Stimulated activated CD8-positive, alpha-beta memory T cell treated with anti-CD3 and anti-CD28 coated beads, Interleukin-15, amount 100 ng/mL, for 1 hour (primary cell): ENCODE measurements at places on chromosomes 11 and 22.

GRCh38 chr11:112751329-112751728 is 209.9 kb upstream of the NCAM1 start:
- DNase-seq, result no peak

- DNase-seq, result no peak
Measured at GRCh38 chr11:119684361-119685110, 44.5 kb downstream of the NECTIN1 start.

GRCh38 chr22:27137871-27138337 is 480.5 kb downstream of the MIAT start:
- DNase-seq, result no peak

DNA sequence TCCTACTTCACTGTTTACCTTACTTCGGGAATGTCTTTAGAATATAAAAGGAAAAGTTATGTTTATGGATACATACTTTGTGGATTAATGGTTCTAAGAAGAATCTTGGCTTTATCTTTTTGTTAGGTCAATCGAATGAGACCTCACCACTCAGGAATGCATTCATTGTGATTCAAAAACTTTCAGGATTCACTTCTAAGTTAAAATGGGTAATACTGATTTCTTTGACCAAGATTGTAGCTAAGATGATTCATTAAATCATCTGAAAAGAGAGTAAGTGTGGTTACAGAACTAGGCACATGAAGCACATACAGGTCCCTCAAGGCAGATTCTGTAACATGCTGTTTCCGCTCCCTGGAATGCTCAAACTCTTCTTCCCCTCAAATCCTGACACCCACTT is 716.4 kb downstream of the KCNA4 start:
- DNase-seq, result no peak

- no peak for DNase-seq
Measured at GRCh38 chr11:117625237-117625636, 171.8 kb downstream of the DSCAML1 start.

GRCh38 chr11:66904561-66904960 is 47.7 kb downstream of the LRFN4 start:
- DNase-seq, result no peak

DNA sequence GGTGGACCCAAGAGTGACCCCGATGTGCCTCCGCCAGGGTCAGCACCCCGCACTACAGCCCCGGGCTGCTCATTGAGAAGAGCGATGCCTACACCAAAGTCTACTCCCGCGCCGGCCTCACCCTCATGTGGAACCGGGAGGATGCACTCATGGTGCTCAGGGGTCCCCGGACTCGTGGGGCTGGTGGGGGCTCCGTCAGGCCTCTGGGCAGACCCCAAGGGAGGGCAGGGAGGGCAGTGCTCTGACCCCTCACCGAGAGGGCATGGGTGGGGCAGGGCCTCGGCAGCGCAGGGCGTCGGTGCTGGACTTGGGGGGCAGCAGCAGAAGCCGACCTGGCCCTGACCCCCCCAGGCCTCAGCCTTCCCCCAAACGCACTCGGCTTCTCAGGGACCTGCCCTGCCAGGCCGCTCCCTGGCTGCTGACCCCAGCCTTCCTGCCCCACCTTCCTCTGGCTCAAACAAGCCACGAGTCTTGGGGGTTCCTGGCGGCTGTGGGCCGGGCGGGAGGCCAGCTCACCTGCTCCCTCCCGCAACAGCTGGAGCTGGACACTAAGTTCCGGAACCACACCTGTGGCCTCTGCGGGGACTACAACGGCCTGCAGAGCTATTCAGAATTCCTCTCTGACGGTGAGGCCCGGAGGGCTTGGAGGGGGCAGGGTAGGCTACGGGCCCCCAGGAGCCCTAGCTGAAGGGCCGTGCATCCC is 2.9 kb downstream of the MUC2 start:
- DNase-seq, result no peak

GRCh38 chr22:39896313-39896996 is 2.9 kb upstream of the ENTHD1 start:
- DNase-seq, result no peak

DNA sequence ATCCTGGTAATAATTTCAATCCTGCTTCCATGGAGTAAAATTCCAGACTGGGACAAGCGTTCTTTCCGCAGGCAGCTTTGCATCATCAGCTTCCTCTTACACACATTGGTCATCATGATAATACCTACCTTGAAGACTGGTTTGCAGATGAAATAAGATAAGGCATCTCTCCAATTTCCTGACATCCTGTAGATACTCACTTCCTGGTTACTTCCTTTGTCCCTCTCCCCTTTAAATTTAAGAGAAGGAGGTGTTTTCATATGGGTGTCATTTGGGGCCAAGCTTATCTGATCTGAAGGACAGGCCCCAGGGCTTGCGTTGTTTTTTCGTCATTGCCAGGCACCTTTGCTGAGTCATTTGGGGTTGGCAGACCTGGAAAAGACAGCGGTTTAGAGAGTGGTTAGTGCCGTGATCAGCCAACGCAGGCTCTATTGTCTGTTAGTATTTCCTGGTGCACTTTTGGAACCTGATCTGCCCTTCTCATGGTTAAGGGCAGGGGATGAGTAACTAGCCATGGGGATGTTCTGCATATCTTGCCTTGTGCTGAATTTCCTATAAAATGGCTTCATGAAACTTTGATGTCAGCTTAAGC is 24.1 kb downstream of the GRAMD1B start:
- no peak for DNase-seq

DNA sequence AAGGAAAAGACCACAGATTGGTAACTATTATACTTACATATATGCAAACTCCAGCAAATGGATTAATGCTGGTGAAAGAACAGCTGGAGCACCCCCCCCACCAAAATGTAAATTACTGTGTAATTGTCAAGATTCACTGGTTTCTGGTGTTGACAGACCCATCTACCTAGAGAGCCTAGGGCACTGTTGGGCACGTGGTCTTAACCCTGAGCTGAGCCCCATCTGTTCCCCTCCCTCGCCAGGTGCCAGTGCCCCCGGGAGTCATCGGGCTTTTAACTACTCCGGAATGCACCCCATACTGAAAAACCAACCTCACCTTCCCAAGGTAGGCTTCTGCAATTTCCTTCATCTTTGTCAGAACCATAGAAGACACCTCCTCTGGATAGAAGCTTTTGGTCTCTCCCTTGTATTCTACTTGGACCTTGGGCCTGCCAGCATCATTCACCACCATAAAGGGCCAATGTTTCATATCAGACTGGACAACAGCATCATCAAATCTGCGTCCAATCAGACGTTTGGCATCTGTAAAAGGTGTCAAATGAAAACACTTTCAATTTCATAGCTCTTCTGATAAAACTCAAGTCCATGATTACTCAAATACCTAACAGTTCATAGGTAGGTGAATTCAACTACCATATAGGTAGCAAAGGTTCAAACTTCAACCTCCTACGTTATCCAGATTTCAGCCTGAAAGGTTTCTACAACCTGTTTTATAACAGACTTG is 1.5 kb downstream of the HSPA8 start:
- DNase-seq, result no peak

DNA sequence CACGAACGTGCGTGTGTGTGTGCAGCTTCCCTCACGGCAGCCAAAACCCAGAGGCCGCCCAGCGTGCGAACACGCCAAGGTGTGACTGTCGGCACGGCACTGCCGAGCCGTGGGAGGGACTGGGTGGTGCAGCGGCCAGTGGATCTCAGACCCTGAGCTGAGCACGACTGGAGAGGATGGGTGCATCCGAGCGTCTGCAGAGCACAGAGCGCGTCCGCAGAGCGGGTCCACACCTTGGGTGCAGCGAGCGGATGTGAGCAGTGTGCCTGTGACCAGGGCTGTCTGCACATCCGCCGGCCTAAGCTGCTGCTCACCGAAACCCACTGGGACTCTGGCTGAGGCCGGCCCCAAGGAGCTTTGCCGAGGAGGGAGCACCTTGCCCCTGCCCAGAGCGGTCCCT is 22.7 kb downstream of the PTDSS2 start:
- DNase-seq, result no peak

- no peak for DNase-seq
Measured at GRCh38 chr11:128135451-128135850, 451.9 kb downstream of the ETS1 start.

DNA sequence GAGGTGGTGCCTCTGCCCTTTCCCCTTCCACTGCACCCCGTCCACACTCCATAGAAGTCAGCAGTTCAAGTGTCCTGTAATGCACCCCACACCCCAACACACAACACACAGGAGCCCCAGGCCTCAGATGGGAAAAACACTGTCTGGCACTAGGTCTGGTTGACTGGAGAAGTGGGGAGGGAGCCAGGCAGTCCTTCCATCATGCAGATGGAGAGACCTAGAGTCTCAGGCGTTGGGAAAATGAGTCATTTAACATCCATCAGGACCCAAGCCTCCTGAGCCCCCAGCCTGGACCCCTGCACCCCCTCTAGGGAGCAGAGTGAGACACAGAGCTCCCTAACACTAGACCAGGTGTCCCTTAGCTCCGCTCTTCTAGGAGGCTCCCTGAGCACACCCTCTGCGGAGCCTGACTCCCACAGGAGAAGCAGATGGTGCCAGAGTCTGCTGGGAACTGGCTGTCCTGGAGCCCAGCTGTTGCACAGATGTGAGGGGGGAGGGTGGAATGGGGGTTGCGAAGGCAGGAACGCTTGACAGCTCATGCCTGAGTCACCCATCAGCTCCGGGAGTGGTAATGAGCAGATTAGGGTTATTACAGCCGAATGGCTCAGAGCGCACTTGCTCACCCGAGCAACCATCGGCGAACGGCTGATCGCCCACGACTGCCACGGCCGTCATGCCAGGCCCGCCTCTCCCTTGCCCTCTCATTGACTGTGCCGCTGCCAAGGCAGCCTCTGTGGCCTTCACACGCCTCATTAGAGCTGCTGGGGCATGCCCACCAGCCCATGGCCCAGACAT is 22.1 kb upstream of the SYT7 start:
- DNase-seq, result no peak

DNA sequence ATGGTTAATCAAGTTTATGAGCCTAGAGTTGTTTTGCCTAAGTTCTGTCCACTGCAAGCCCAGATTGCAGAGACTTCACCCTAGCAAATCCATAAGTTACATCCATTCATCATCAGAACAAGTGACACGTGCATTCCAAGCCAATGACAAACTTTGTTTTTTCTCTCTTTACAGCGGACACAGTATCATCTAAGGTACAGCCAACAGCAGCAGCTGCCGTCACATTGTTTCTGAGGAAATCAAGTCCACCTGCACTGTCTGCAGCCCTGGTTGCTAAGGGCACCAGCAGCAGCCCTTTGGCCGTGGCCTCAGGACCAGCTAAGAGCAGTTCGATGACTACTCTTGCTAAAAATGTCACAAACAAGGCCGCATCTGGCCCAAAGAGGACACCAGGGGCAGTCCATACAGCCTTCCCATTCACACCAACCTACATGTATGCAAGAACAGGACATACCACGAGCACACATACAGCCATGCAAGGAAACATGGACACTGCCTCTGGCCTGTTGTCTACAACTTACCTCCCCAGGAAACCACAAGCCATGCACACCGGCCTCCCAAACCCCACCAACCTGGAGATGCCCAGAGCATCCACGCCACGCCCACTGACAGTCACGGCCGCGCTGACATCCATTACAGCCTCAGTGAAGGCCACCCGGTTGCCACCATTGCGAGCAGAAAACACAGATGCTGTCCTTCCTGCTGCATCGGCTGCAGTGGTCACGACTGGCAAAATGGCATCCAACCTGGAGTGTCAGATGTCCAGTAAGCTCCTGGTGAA is 155.8 kb downstream of the C11orf91 start:
- no peak for DNase-seq

DNA sequence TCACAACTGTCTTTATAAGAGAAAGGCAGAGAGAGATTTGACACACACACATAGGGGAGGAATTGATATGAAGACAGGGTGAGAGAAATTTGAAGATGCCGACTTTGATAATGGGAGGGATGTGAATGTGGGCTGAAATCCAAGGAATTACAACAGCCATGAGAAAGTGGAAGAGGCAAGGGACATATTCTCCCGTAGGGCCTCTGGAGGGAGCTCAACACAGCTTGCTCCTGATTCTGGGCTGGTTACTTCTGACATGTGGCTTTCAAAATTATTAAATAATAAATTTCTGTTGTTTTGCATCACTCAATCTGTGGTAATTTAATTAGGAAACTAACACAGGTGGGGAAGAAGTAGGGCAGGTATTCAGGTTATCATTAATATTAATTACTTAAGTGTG is 282.9 kb downstream of the LUZP2 start:
- no peak for DNase-seq

DNA sequence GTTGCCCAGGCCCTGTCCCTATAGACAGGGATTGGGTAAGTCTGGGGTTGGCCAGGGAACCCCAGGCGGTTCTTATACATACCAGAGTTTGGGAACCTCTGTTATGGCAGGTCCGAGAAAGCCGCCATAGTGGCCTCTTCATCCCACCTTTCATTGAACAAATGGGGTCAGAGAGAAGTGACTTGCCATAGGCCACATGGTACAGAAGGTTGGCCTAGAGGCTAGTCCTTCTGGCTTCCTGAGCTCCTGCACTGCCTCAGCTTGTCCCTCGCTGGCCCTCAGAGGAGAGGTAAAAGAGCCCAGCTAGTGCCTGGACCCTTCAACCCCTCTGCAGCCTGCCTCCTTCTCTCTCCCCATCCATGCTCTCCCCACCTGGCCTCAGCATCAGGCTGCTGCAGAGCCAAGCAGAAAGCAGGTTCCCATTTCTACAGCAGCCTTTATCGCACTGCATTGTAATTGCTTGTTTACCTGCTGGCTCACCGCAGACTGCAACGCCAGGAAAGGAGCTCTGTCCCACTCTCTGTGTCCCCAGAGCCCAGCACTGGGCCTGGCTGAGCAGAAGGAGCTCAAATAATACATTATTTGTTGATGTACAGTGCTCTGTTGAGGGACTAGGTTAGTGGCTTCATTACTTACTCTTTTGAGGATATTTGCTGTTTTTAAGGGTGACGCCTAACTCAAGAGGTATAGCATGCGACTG is 103.6 kb downstream of the TRIM29 start:
- no peak for DNase-seq

DNA sequence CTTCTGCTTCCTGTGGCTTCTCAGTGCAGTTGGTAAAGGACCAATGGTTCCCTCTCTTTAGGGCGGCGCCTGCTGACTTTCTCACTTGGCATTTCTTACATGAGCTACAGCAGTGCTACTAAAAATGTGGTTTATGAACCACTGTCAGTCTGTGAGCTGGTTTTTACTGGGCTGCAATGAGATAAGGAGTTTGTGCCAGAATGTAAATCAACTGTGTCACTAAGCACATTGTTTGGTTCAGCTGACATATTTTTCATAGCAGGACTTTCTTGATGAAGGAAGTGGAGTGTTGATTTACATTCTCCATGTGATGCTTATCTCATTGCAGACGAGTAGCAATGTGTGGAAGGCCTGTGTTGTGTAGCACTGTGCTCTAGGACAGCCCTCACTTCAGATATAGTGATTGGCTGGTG is 463.3 kb downstream of the SOX6 start:
- DNase-seq, result no peak
